DMS153 (cell line): ENCODE measurements at places on chromosomes 5 and 9.
A peak's percentile ranks its signal among the peaks of the same experiment; 100 is the strongest.

GRCh38 chr5:174223355-174223754 lies 177.8 kb downstream of the NSG2 start:
- no peak for DNase-seq

- no peak for DNase-seq
Measured at GRCh38 chr5:181221792-181222629, 1.1 kb upstream of the TRIM41 start.

GRCh38 chr5:149912226-149912871 lies 32.2 kb downstream of the PDE6A start:
- DNase-seq: no peak

DNA sequence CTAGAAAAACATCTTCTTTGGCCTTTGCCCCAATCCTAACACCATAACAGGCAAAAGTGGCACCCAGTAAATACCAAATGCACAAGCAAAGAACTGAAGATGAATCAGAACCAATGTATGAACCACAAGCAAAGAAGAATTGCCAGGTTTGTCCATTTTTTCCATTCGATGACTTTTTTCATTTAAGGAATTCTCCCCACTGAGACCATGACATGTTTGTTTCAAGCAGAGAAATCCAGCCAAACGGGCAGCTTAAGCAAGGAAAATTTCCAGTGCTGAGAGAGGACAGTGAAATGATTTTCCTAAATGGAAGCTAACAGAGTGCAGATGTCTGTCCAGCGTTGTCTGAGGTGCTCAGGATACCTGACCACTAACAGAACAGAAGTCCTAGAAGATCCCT lies 203.7 kb downstream of the ADAMTS12 start:
- DNase-seq: no peak

- DNase-seq: no peak
Measured at GRCh38 chr5:115553082-115553481, 8.5 kb upstream of the FEM1C start.

DNA sequence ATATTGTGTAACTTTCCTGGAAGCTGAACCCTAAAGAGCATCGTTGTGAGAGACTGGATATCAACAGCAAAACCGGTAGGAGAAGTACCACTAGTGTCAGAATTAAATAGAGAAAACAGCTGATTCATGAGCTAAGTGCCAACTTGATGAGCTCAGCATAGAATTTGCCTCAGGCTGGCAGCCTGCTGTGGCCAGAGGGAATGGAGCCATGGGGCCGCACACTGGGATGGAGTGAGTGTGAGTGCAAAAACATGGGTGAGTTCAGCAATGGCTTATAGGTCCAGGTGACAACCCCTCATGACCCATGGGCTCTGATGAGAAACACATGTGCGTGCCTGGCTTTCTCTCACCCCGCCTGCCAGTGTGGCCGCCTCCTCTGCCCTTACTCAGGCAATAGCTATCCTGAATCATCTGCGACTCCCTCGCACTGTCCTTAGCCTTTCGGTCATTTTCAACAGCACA lies 25.4 kb downstream of the ADAMTS16 start:
- DNase-seq: no peak

DNA sequence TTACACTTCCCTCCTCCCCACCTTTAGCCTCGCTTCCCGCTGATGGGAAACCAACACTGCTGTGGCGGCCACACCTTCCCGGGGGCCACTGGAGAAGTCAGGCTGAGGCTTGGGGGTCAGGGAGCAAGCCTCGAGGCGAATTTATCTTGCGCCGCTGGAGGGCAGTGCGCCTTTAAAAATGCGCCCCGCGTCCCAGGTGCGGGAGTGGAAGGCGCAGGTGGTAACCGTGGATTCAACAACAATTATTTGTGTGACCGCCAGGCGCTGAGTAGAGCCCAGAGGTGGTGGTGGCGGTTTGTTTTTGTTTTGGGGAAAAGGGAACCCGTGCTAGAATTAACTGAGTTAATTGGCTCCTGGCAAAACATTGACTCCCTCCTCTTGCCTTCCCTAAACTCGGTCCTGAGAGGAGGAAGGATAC lies 1.1 kb downstream of the CFAP77 start:
- DNase-seq: peak; percentile 64

DNA sequence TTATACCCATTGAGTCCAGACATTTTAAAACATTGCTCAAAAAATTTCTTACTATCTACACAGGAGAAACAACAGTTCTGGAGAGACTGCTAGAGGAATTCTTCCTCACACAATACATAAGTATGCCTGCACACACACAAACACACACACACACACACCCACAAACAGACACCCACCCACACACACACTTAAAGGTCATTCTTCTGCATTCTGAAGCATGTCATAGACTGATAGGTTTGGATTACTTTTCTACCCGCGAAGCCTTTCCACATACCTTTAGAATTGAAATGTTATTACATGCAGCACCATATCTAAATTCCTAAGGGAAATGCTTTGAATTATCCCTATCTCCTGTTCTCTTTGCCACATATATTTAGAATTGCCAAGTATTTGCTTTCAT lies 80.2 kb downstream of the FAM174A start:
- DNase-seq: no peak

DNA sequence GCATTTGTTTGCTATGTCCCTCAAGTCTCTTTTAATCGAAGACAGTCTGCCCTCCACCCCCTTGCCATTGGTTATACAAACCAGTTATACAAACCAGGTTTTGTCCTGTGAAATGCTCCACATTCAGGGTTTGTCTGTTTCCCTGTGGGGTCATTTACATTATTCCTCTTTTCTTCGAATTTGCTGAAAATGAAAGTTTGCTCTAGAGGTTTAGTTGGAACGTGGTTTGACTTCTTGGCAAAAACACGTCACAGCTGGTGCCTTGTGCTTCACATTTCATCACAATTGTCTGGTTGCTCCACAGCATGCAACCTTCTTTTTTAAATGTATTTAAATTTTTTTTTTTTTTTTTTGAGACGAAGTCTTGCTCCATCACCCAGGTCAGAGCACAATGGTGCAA lies 4.2 kb upstream of the HAVCR2 start:
- DNase-seq: no peak

- no peak for DNase-seq
Measured at GRCh38 chr9:5896863-5897262, 6.2 kb downstream of the MLANA start.

GRCh38 chr9:22279636-22280035 lies 167.0 kb upstream of the DMRTA1 start:
- DNase-seq: no peak

DNA sequence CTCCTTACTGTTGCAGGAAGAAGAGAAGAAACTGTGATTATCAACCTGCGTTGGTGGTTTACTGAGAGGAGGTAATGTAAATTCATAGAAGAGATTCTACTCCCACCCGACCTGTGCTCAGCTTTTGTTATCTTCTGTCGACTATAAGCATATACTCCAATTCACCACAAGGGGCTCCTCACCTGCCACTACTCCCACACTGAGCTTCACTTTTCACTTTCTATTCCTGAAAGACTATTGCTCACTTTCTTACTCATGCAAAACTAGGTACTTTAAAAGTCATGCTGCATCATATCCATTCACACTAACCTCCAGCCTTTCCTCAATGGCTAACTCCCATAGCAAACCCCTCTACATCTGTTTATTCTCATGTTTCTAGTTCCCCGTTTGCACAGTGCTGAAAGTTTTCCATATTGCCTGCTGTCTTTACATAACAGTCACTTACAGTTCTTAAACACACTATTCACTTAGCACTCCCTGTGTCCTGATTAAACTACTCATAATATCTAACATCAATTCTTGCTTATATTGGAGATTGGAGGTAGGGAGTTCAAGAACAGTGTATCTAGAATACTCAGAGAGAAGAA lies 1062.6 kb downstream of the NR2F1-AS1 start:
- DNase-seq: no peak

GRCh38 chr9:120396418-120396817 lies 183.5 kb downstream of the CDK5RAP2 start:
- DNase-seq: no peak

GRCh38 chr9:27535701-27536118 lies 6.1 kb upstream of the MOB3B start:
- DNase-seq: no peak

GRCh38 chr5:149019679-149020078 lies 43.2 kb downstream of the SH3TC2 start:
- DNase-seq: no peak

- DNase-seq: no peak
Measured at GRCh38 chr9:80382211-80382891, 810.6 kb downstream of the TLE4 start.

DNA sequence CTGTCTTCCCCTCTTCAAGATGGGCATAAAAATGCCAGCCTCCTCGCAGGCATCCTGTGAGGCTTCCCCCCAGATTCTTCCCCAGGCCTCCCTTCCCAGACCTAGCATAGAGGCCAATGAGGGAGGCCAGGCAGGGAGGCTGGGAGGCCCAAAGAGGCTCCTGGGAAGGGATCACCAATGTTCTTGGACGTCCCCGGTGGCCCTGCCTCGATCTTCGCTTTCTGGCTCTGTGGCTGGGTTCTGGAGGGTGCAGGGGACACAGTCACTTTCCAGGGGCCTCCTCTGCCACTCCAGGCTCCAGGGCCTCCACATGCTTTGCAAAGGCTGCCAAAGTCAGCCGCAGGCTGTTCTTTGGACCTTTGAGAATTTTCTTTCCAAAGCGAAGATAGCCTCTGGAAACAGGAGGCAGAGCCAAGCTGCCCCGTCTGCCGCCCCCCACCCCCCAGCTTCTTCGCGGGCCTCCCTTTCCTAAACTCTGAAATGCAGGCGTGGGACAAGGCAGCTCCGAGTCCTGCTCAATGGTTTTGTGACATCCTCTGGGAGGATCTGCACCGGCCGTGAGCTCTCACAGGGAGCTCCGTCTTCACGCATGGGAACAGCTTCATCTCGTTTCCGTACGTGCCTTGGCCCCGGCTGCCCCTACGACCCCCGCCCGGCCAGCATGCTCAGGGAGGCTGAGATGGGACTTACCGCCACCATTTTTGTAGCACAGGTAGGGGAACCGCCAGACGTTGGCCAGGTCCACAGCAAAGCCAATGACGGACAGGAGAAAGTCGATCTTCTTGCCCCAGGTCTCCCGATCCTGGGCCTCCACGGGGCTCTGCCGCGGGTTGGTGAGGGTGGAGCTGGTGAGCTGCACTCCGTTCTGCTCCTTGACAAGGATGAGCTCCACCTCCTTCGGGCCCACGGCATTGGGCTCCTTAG lies 2.8 kb downstream of the SLC6A3 start:
- DNase-seq: no peak

GRCh38 chr5:163269624-163270023 lies 167.8 kb upstream of the CCNG1 start:
- no peak for DNase-seq

- DNase-seq: no peak
Measured at GRCh38 chr9:126624912-126625311, 11.2 kb downstream of the LMX1B start.

GRCh38 chr9:134632329-134632728 lies 9.3 kb upstream of the COL5A1 start:
- DNase-seq: no peak

DNA sequence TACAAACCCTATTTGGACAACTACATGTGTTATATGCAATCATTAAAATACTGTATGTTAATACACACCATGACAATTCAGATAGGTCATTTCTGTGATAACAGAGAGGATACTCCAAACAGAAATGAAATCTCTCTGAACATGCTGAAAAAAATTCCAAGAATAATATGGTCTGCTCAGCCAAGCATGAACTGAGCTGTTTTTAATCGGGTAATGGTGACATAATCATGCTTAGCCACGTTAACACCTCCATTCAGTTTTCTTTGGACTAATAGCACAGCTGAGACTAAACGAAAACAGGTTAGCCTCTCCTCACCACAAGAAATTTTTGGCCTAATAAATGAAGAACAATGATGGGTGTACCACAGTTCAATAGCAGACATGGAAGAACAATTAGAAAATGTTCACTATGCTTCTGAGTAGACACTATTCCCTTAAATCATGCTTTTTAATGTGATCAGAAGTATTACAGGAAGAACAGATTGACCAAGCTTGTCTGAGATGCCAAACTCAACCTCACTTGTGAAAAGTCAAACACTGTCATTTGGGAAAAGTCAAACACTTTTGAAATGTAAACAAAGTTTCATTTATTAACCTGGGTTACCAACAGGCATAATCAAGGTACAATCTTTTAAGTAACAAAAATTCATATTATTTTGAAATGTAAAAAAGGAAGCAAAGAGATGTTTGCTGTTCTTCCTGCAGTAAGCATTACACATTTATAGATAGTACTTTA lies 19.4 kb downstream of the RAB14 start:
- no peak for DNase-seq

- DNase-seq: no peak
Measured at GRCh38 chr9:5764130-5764868, 68.6 kb downstream of the ERMP1 start.

GRCh38 chr5:143613329-143613728 lies 198.6 kb upstream of the HMHB1 start:
- DNase-seq: no peak

DNA sequence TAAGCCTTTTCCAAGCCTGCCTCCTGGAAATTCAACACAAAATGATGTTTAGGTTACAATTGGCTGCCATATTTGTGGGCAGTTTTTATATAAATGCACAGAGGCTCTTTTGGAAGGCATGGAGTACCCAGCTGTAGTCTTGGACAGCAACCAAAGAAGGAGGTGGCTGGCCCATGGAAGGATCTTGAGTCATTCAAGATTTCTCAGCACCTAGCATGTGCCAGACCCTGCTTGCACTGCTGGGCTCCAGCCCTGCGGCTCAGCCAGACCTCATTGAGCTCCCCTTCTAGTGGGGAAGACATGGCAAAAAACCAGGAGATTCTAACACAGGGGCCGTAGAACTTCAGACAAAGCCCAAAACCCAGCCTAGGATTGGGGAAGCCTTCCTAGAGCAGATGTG lies 22.1 kb downstream of the JADE2 start:
- DNase-seq: no peak

DNA sequence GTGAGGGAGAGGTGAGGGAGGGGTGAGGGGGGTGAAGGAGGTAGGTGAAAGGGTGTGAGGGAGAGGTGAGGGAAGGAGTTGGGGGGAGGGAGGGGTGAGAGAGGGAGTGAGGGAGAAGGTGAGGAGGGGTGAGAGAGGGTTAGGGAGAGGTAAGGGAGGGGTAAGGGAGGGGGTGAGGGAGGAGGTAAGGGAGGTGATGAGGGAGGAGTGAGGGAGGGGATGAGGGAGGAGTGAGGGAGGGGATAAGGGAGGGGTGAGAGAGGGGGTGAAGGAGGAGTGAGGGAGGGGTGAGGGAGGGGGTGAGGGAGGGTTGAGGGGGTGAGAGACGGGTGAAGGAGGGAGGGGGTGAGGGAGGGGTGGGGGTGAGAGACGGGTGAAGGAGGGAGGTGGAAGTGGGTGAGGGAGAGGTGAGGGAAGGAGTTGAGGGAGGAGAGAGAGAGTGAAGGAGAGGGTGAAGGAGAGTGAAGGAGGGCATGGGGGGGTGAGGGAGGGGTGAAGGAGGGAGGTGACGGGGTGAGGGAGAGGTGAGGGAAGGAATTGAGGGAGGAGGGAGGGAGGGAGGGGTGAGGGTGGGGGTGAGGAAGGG lies 18.5 kb downstream of the NINJ1 start:
- DNase-seq: no peak

DNA sequence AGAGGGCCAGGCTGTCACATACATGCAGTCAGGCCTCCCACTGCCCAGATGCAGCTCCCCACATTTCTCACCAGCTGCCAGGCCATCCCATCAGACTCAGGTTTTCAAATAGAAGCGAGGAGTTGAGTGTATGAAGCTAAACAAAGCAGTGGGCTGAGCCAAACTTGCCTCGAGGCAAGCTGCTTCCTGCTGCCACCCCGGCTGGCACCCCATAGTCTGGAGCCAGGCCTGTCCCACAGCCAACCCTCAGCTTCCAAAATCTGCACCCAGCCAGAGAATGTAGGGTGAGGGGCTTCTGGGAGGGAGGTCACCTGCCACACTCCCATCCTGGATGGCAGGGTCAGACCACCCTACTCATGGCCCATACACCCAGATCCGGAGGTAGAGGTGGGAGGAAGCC lies 22.3 kb upstream of the ALDH1B1 start:
- DNase-seq: no peak
